Activated naive CD4-positive, alpha-beta T cell treated with Interleukin-2 at 50 U/mL for 16 hours (primary cell): ENCODE measurements at places on chromosomes 16 and 17.

DNA sequence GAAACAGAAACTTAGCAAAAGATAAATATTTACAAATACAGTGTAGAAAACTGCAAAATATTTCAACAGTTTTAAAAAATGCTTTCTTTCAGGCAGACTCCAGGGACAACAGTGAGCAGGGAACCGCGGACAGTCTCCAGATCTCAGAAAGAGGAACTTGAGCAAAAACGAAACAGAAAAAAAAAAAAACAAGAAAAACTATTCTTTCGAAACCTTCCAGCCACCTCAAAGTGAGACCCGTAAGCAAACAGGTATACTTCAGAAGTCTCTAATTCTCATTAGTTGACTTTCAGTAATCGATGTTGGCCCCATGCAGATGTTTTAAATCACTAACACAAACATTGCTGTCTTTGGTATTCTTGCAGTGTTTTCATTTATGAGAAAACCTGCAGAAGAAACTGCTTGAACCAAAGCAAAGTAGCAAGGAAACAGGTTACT is 15.7 kb upstream of the CCL1 start:
- DNase-seq: no peak

DNA sequence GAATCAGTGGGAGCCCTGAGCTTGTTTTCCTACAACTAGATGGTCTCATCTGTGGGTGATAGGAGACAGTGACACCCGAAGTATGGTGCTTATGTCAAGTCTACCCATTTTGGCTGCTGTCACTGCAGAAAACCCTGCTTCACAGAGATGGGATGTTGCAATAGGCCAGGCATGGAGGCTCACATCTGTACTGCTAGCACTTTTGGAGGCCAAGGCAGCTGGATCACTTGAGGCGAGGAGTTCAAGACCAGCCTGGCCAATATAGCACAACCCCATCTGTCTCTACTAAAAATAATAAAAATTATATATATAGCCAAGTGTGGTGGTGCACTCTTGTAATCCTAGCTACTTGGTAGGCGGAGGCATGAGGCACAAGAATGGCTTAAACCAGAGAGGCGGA is 2.3 kb upstream of the HERPUD1 start:
- DNase-seq: no peak

- no peak for DNase-seq
Observed at GRCh38 chr16:79756571-79756970, 156.0 kb upstream of the MAF start.

DNA sequence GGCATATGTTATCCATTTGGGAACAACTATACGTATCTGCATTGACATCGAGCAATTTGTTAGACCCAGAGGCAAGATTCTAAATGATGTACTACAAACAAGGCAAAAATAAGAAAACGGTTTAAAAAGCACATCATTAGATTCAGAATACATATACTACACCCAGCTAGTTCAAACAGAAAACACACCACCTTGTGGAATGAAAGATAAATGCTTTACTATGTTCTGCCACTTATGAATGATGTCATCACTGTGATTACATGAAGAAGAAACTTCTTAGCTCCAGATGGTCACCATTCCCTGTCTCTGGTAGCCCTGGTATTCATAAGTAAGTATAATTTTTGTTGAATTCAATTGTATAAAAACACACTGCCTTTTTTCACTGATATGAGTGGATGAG is 7.8 kb downstream of the NACA2 start:
- no peak for DNase-seq

GRCh38 chr17:17474341-17474740 is 2.5 kb upstream of the MED9 start:
- no peak for DNase-seq

- no peak for DNase-seq
Observed at GRCh38 chr17:11880714-11881113, 116.6 kb downstream of the ZNF18 start.
